ENCODE measurements at places on chromosomes 16 and 17.

DNA sequence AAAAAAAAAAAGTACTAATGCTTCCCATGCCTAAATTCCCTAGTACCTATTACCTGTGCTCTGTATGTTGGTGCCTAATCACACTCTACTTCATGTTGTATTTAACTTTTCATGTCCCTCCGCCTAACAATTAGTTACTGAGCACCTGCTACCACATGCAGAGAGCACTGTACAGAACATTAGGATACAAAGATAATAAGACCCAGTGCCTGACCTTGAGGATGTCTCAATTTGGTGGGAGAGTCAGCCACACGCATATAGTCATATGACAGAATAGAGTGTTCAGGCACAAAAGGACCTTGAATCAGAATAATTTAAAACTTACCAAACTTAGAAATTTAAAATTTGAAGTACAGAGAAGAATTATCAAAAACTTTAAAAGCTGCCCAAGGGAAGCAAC lies 42.1 kb downstream of the USP31 start:
- no peak for DNase-seq

GRCh38 chr17:36645422-36645821 lies 44.0 kb downstream of the MRM1 start:
- no peak for DNase-seq

DNA sequence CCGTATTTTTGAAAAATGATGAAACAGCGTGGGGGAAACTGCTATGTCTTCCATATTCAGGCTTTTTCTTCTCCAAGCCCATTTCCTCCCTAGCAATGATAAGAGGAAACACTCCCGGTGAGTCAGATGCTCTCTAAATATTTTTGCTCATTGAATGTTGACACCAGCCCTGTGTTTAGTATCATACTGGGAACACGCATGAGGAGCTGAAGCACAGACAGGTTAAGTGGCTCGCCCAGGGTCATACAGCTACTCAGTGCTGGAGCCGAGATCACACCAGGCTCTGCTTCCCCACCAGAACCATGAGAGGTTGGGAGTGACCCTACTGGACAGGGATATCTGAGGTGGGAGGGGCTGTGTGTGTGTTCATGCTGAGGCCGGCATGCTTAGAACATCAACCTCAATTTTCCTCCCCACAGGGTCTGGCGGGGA lies 37.8 kb upstream of the ADGRG1 start:
- DNase-seq, result no peak

- no peak for DNase-seq
Observed at GRCh38 chr17:74268558-74268957, 5.5 kb upstream of the DNAI2 start.

GRCh38 chr17:42246515-42246914 lies 29.7 kb downstream of the STAT5B start:
- no peak for DNase-seq

GRCh38 chr16:19330841-19331397 lies 45.4 kb downstream of the CLEC19A start:
- DNase-seq, result no peak

GRCh38 chr17:75695141-75695829 lies 26.0 kb upstream of the ITGB4 start:
- DNase-seq, result no peak

DNA sequence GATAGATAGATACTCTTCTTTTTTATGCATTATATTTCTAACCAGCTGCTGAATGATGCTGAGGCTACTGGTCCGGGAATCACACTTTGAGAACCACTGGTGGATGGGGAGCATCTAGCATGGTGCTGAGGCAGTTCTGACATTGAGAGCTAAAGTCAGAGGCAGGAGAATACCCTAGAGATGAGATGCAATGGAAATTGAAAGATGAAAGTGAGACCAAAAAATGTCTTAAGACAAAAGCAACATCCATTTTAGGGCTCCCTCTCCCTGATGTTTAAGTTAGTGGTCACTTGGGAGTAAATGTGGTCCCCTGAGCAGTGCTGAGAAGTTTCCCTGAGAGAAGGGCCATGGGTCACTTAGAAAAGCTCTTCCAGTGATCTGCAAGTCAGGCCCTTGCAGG lies 6.8 kb downstream of the PCTP start:
- DNase-seq, result no peak

DNA sequence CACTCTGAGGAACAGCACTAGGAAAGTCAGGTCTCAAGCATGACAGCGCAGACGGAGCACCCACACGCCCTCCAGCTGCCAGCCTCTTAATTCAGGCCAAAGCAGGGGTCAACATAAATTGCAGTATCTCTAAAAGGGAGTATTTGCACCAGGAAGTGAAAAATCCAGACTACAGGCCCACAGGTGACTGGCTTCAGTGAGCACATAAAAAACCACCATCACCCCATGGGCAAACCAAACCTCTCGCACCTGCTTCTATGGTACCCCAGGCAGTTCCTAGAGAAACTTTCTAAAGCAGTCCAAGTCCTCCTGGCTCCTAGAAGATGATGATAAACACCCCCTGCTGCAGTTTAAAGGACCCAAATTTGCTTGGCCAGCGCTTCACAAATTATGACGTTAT lies 129.8 kb downstream of the ZNF423 start:
- no peak for DNase-seq
